ENCODE measurements at places on chromosomes 7 and 10.

- no peak for DNase-seq
Measured at GRCh38 chr7:137846549-137846826, 286 bp downstream of the DGKI start.

DNA sequence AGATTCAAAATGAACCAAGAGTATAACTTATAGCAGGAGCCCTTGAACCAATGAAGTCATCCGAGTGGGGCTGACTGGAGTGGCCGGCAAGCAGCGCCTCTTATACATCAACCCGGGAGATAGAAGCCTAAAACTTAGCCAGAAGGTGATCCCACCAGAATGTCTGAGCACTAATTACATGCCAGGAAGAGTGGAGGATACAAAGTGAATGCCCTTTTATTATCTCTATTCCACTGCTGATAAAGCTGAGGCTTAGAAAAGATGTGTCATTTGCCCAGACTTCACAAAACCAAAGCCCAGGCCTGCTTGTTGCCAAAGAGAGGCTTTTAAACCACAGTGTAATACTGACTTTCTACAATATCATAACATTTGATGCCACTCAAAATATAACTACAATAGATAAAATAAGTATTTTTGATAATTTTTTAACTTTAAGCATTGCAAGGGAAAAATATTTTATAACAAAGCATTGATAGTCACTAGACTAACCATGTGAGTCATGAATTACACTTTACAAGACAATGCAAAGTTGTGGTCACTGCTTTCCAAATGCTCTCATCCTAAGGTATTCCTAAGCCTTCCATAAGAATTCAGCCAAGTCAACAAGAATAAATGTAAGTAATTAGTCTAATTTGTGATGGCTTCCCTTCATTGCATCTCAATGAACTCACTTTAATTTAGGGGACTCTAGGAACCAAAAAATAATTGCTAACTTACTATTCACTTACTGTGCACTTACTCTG lies 58.6 kb upstream of the ARID5B start:
- peak; percentile 42 for DNase-seq

GRCh38 chr10:31317652-31318381 lies 1.2 kb upstream of the ZEB1 start:
- no peak for DNase-seq

GRCh38 chr10:46294641-46295220 lies 7.9 kb downstream of the ANTXRL start:
- DNase-seq, result no peak

DNA sequence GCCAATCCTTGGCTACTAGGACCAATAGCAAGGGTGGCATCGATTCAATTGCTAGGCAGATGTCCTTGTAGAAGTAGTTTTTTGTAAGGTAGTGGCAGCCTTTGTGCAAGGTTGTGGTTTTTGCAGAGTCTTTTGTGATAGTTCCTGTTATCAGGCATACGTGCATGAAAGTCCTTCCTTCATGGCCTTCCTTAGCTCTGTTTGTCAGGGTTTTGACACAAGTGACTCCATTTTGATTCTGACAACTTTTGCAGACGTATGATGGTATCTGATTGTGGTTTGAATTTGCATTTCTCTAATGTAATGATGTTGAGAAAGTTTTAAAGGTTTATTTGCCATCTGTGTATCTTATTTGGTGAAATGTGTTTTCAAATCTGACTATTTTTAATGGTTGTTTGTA lies 71.8 kb upstream of the SYPL1 start:
- no peak for DNase-seq

GRCh38 chr7:55510621-55511020 lies 61.7 kb downstream of the VOPP1 start:
- DNase-seq, result no peak

GRCh38 chr7:4633012-4633411 lies 49.1 kb upstream of the FOXK1 start:
- peak; percentile 42 for DNase-seq

DNA sequence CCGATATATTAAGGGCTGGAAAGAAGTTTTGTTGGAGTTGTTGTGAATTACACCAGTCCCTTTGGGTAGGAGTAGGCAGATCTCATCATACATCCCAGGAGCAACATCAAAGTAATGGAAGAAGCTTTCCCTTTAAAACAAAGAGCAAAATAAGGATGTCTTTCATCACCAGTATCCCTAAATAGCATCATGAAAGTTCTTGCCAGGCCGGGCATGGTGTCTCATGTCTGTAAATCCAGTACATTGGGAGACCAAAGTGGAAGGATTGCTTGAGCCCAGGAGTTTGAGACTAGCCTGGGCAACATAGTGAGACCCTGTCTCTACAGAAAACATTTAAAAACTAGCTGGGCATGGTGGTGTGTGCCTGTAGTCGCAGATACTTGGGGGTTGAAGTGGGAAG lies 38.7 kb downstream of the LRRC20 start:
- no peak for DNase-seq

DNA sequence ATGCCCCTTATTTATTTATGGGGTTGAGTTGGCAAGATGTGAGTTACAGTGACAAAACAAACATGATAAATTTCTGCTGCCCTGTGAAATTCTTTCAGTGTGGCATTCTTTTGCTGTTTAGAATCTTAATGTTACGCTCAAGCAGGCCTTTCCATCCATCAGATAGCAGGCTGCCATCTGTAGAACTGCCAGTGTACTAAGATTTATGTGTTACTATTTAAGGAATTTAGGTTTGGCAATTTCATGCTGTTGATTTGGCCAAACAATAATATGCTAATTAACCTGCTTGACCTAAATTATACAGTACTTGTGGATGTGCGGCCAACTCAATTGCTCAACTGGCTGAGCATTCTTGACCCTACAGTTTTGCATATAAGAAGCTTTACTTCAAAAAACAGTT lies 477.7 kb upstream of the TPK1 start:
- DNase-seq, result no peak

DNA sequence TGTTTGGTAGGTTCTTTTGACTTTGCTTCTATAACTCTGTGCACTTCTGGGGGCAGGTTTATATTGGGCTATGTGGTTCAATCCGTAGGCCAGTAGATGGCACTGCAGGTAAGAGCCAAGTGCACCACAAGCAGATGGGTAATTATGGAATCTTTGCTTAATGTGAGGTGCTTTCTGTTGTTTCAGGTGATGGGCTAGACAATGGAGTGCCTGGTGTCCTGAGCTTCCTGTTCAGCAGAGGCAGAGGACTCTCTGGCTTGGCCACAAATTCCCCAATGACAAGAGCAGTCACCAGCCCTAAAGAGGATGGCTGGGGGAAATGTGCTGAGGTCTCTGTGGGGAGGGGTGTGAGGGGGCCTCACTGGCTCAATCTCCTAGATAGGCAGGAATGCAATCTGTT lies 455.0 kb downstream of the CCSER2 start:
- DNase-seq, result peak; percentile 8

DNA sequence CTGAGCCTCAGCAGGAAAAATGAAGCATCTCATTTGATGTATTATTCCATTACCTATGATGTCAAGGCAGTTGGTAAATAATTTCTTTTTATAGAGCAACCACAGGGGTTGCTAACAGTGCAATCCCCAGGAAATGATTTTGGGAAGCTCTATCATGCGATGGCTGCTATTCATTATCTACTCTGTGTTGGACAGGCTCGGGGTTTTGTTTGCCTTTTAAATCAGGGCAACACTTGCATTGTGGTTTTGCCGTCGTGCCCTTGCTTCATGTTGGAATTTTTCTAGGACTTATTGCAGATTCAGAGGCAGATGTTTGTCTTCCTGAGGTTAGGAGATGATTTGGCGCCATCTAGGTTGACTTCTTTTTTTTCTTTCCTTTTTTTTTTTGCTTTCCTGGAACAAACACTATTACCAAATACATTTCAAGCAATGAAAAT lies 128.4 kb downstream of the BICC1 start:
- peak; percentile 93 for DNase-seq

DNA sequence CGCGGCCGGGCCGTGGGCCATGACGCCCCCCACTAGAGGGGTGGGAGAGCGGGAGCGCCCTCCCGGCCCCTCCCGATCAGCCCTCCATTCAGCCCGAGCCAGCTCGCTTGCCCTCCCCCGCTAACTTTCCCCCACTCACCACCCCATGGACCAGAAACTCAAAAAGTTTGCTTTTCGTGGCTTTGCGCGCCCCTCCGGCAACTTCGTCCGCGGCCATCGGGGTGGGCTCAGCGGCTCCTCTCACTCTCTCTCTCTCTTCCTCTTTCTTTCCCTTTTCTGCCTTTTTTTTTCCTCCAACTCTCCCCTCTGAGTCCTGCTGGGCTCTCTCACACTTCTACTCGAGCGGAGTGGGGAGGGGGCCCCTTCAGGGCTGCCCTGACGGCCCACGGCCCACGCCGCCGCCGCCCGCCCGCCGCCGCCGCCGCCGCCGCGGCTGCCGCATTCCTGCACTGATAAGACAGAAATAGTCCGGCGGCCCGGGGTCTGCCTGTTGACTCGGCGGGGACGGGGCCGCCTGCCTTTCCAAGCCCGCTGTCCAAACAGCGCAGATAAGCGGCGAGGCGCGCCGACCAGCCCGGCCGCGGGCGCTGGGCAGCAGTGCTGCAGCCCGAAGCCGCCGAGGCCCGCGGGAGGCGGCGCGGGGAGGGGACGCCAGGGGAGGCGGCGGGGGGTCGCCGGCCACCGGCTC lies at the start of gene SMARCD3:
Gene SMARCD3 (minus strand): TSS at position 349 of the 688 bp plus-strand sequence. CDS start 132 bp downstream, at position 217.
- DNase-seq, result peak; percentile 77

GRCh38 chr7:131183611-131184119 lies 144.0 kb upstream of the MKLN1 start:
- DNase-seq, result no peak

- DNase-seq, result peak; percentile 47
Measured at GRCh38 chr7:134327896-134328295, 11.2 kb upstream of the SLC35B4 start.

GRCh38 chr7:112080441-112080840 lies 125.8 kb downstream of the DOCK4 start:
- peak; percentile 95 for DNase-seq

- peak; percentile 75 for DNase-seq
Measured at GRCh38 chr7:4738711-4739527, 36.5 kb upstream of the AP5Z1 start.

- peak; percentile 68 for DNase-seq
Measured at GRCh38 chr10:122373721-122374120, 787 bp upstream of the PLEKHA1 start.

- DNase-seq, result no peak
Measured at GRCh38 chr10:92350411-92350810, 59.4 kb downstream of the MARCHF5 start.

GRCh38 chr10:30092151-30092790 lies 32.9 kb upstream of the JCAD start:
- peak; percentile 14 for DNase-seq

DNA sequence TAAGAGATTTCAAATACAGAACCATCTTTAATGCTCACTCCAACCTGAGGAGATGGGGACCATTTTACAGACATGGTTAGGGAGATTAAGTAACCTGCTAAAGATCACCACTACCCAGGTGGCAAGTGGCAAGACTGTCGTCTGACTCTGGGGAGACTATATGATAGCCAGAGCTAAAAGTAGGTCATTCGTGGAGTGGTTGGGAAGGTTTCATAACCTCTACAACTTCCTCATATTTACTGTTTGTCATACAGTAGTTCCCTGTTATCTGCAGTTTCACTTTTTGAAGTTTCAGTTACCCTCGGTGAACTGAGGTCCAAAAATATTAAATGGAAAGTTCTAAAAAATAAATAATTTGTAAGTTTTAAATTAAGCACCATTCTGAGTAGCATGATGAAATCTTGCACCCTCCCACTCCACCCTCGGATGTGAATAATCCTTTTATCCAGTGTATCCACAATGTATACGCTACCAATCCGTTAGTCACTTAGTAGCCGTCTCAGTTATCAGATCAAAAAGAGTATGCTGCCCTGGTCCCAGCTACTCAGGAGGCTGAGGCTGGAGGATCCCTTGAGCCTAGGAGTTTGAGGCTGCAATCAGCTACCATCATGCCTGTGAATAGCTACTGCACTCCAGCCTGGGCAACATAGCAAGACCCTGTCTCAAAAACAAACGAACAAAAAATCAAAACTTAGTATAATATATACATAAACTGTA lies 14.9 kb upstream of the LGI1 start:
- DNase-seq, result no peak

DNA sequence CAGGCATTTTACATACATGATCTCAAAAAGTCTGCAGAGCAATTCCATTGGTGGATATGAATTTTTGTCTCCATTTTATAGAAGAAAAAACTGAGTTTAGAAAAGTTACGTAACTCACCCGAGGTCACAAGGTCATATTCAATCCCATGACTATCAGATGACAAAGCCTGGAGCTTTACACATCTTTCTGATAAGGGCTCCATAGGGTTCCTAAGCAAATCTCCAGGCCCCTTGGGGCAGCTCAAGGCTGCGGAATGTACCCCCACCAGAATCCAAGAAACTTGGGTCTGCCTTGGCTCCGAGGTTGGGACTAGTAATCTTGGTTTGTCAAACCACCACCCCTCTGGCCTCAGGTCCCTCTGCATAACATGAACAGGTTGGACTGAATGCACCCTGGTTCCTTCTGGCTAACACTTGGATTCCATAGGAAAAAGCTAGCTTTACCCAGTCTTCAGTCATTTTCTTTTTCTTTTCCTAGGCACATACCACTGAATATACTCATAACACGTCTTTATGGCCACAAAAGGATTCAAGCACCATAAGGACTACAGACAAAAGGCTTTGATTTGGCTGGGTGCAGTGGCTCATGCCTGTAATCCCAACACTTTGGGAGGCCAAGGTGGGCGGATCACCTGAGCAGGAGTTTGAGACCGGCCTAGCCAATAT lies 55.5 kb downstream of the PIP4K2A start:
- DNase-seq, result peak; percentile 14

GRCh38 chr10:122459561-122460273 lies 1.6 kb upstream of the HTRA1 start:
- peak; percentile 50 for DNase-seq

- no peak for DNase-seq
Measured at GRCh38 chr7:23434147-23434917, 36.0 kb downstream of the IGF2BP3 start.

GRCh38 chr10:62045765-62046521 lies 144.4 kb downstream of the ARID5B start:
- peak; percentile 61 for DNase-seq

- DNase-seq, result no peak
Measured at GRCh38 chr7:157499121-157499834, 162.5 kb downstream of the DNAJB6 start.

- DNase-seq, result no peak
Measured at GRCh38 chr10:82498976-82499375, 624.0 kb downstream of the NRG3 start.

GRCh38 chr7:20647908-20648776 lies 32.7 kb downstream of the ABCB5 start:
- no peak for DNase-seq

DNA sequence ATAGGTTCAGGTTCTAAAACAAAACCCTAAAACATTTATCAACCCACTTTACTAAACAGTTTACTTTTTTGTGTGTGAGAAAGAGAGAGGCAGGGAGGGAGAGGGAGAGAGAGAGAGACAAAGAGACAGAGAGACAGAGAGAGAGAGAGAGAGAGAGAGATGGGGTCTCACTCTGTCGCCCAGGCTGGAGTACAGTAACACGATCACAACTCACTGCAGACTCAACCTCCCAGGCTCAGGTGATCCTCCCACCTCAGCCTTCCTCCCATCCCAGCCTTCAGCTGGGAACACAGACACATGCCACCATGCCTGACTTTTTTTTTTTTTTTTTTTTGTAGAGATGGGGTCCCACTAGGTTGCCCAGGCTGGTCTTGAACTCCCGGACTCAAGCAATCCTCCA lies 52.9 kb downstream of the PARD3 start:
- no peak for DNase-seq

Measured in adipocyte (in vitro differentiated cells).